ENCODE measurements at places on chromosomes 16 and 17.

DNA sequence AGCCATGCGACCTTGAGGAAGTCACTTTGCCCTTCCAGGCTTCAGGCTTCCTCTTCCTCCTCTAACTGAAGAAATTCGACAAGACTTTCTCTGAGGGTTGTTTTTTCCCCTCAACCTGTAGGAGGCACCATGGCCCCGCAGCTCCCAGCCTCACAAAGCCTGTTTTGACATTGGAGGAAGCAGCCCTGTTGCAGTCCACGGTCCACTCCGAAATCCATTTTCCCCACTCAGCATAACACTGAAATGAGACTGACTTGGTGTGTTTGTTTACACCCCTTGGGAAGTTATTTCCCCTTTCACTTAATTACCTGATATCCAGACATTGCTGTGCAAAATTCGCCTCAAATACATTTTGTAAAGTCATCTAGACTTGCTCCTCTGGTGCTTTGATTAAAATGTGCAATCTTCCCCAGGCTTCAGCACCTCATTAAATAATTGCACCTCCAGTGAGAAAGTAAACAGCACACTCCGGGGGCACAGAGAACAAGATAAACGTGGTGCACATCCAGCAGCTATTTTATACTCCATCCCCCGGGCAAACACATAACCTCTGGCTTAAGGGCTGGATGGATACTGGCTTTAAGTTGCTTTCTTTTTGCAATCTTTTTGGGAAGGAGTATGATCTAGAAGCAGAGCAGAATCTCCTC lies 41.4 kb upstream of the PIRT start:
- DNase-seq, result peak; percentile 8

GRCh38 chr17:4956493-4957061 lies 5.7 kb downstream of the ENO3 start:
- no peak for DNase-seq

- DNase-seq, result no peak
Measured at GRCh38 chr16:12780467-12780866, 23.2 kb downstream of the CPPED1 start.

DNA sequence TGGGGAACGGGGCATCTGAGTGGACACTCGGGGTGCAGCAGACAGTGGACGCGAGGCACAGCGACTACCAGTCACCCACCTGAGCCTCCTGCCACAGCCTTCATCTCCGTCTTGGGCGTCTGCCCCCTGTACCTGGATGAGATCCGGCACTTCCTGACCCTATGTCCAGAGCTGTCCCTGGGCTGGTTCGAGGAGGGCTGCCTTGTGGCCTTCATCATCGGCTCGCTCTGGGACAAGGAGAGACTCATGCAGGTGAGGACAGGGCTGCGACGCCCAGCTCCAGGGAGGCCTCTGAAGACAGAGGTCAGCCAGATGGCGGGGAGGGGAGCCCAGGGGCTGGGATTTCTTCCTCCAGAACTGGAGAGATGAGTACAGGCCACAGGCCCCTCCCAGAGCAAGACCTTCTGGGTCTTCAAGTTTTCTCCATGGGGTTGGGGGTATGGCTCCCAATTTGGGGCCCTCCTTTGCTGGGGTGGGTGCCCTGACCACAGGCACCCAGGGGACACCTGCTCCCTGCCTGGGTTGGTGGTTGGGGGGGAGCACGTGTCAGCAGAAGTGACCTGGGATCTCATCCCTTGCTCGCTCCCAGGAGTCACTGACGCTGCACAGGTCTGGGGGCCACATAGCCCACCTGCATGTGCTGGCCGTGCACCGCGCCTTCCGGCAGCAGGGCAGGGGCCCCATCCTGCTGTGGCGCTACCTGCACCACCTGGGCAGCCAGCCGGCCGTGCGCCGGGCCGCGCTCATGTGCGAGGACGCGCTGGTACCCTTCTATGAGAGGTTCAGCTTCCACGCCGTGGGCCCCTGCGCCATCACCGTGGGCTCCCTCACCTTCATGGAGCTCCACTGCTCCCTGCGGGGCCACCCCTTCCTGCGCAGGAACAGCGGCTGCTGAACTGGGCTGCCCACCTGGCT lies 1.9 kb downstream of the AANAT start:
- DNase-seq, result no peak

DNA sequence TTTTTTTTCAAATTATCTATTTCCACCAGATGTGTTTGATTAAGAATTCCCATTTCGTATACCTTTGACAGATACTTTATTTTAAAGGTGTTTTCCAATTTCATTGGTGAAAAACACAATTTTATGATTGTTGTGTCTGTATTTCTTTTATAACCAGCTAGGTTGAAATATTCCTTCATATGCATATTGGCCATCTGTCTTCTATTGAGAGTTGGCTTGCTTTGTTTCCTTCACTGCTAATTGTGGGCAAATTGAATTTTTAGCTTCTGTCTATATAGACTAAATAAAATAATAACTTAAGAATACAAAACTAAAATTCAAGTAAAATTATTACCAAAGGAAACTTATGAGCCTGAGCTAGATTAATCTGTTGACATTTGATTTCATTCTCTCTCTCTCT lies 1.2 kb upstream of the KRTAP3-3 start:
- no peak for DNase-seq

GRCh38 chr17:9577373-9577709 lies 899 bp downstream of the CFAP52 start:
- DNase-seq, result no peak

- peak; percentile 58 for DNase-seq
Measured at GRCh38 chr17:48954300-48954755, 9.7 kb upstream of the SNF8 start.

DNA sequence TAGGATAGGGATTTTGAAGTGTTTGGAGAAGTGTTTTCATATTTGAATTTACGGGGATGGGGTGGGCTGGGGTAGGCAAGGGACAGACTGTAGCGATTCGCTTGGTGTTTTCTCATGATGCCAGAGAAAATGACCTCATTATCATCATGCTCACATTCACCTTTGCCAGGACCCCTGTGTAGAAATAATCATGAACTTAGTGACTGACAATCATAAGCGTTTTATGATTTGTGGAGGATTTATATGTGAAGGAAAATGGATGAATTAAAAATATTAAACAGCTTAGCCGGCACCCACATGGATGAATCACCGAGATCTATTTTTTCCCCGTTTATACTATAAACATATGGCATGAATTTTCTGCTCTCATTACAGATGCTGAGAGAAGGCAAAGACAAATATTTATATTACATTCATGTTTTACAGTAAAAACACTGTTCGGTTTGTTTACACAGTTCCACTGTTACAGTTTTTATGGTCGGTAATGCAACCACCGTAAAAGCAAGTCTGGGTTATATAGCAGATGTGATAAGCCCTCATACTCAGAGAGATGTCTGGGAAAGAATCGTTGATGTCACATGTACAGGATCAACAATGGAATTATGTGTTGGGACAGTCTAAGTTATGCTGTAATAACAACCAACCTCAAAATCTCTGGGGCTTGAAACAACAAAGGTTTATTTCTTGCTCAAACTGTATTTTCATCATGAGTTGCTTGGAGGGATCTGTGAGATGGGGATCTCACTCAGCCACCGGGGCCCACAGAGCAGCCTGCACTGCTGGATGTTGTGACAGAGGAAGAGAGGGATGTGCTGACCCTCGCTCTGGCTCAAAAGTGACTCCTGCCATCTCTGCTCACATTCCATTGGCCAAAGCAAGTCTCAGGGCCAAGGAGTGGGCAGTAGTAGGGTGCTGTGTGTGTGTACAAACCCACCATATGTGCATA lies 85.1 kb downstream of the WWOX start:
- DNase-seq, result peak; percentile 51

DNA sequence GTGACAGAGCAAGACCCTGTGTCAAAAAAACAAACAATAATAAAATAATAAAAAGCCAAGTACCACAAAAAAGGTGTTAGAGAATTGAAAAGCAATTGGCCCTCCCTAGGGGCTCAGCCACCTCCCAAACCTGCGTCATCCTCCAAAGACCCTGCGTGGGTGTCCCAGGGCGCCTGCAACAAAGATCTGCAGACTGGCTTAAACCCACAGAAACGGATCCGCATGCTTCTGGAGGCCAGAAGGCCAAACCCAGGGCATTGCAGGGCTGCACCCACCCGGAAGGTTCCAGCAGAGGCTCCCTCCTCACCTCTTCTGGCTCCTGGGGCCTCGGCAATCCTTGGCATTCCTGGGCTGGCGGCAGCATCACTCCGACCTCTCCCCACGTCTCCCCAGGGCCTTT lies 1.5 kb downstream of the ENPP7 start:
- DNase-seq, result no peak

- DNase-seq, result peak; percentile 35
Measured at GRCh38 chr17:27569257-27569722, 61.7 kb upstream of the LGALS9 start.

GRCh38 chr17:62882284-62882683 lies 74.2 kb upstream of the MARCHF10 start:
- DNase-seq, result no peak
